Chondrocyte (in vitro differentiated cells): ENCODE measurements at places on chromosomes 16 and 17.
A peak's percentile ranks its signal among the peaks of the same experiment; 100 is the strongest.

DNA sequence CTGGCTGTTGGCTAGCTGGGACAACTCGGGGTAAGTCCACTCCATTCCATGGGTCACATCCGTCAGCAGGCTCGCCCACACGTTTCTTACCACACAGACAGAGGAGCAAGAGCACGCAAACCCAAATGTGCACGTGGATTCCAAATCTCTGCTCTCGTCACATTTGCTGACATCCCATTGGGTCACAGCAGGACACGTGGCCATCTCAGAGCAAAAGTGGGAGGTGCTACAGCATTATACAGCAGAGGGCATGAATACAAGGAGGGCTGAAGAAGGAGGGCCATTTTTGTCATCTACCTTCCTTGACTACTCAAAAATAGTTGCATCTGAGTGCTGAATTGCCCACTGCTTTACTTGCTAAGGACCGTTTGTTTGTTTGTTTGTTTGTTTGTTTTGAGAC is 84.7 kb downstream of the RBBP6 start:
- DNase-seq: no peak

GRCh38 chr17:75885431-75885830 is 7.0 kb upstream of the TRIM47 start:
- DNase-seq: no peak

- DNase-seq: no peak
Measured at GRCh38 chr17:78822552-78822951, 18.1 kb downstream of the USP36 start.

GRCh38 chr16:81006211-81006812 is 373 bp downstream of the CMC2 start:
- DNase-seq: peak; percentile 95

- DNase-seq: no peak
Measured at GRCh38 chr17:14688134-14688533, 387.3 kb downstream of the HS3ST3B1 start.

DNA sequence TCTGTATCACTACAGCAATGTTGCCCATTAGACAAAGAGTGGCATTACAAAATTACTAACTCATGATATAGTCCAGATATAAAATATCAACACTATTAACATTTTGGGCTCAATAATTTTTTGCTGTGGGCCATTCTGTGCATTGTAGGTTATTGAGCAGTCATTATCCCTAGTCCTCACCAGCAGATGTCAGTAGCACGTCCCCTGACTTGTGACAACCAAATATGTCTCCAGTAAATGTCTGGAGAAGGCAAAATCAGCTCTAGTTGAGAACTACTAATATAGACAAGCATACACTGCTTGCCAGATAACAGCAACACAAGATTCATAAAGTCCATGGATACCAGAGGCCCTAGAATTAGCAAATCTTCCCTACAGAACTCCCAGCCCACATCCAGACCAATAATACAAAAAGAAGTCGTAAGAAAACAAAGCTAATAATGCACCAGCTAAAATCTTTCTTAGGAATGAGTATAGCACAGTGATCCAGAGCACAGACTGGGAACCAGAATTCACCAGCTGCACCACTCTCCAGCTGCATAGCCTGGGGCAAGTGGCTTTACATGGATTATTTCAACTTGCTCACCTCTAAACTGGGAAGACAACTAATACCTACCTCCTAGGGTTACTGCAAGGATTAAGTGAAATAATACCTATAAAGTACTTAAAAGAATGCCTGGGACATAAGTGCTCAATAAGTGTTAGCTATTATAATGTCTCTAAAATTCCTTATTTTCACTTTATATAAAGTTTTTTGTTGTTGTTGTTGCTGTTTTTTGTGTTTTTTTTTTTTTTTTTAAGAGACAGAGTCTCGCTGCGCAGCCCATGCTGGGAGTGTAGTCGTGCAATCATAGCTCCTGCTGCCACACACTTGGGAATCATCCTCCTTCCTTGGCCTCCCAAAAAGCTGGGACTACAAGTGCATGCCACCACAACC is 23.7 kb downstream of the HELZ start:
- no peak for DNase-seq

DNA sequence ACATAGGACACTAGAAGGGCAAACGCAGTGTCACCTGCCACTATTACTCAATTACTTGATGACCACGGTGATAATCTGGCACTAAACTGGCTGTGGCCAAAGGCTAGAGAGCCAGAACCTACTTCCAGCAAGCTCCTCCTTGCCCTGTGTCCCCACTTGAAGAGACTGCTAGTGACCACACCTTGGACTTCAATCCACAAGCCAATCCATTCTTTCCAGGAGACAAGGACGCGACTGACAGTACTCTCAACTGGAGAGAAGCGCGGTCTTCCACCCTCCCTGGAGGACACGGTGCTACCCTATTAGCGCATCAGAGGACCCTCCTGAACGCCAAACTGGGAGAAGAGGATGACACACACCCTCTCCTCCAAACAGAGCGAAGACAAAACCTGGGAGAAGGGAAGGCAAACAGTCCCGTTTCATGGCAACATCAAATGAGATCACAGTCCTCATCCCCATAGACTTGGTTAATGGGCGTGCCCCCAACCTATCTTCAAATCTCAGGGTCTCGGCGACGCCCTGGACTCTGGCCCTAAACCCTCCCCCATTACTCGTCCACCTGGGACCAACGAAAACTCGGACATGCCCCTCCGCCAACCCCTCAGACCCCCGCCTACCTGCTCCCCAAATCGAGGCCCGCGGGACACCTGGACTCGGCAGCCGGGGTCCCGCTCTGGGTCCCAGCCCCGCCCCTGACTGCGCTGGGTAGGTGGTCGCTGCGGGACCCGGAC is 508 bp downstream of the FLCN start:
- peak; percentile 38 for DNase-seq

- no peak for DNase-seq
Measured at GRCh38 chr17:80169784-80170500, at the start of gene CARD14. Gene CARD14, plus strand, starts transcription at chr17:80170030. Its CDS starts 11,409 bp downstream, at chr17:80181439.

- peak; percentile 32 for DNase-seq
Measured at GRCh38 chr16:71421911-71422310, 19.9 kb downstream of the TLE7 start.

DNA sequence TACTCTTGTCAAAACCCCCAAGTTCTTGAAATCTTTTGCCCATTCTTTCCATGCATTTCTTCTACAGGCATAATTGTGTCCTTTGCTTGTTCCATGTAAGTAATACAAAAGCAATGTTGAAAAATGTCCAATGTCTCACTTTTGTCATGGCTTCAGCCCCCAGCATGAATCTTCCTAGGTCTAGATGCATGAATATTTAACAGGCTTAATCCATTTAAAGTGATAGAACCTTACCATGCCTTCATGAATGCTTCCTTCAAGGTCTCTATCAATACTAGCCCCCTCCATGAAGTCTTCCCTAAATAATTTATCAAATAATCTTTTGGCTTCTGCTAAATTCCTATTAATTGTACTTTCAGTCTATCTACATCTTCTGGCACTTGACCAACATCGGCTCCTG is 46.1 kb upstream of the ANKFY1 start:
- DNase-seq: no peak

DNA sequence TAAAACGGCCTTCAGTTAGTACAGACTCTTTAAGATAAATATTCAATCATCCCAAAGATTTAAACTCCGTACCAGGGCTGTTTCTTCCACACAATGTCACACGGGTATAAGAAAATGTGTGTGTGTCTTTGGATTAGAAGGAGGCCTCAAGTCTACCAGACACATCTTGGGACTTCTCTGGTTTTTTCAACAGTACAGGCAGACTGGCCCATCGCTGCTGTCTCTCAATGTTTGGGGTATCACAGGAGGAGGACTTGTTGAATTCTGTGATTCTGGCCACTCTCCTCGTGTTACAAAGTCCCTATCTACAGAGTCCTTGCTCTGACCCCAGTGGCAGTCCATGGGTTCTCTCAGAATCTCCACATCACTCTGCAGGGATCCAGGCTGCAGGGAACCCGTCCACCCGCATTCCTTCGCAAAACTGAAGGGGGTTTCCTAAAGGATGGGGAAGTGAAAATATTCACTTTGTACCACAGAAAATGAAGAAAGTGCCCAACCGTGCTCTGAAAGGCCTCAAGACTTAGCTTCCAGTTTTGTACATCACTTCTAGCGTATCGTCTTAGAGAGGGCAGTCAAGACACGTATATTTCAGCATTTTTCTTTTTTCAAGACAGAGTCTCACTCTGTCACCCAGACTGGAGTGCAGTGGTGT is 373.2 kb downstream of the NPIPA8 start:
- no peak for DNase-seq

DNA sequence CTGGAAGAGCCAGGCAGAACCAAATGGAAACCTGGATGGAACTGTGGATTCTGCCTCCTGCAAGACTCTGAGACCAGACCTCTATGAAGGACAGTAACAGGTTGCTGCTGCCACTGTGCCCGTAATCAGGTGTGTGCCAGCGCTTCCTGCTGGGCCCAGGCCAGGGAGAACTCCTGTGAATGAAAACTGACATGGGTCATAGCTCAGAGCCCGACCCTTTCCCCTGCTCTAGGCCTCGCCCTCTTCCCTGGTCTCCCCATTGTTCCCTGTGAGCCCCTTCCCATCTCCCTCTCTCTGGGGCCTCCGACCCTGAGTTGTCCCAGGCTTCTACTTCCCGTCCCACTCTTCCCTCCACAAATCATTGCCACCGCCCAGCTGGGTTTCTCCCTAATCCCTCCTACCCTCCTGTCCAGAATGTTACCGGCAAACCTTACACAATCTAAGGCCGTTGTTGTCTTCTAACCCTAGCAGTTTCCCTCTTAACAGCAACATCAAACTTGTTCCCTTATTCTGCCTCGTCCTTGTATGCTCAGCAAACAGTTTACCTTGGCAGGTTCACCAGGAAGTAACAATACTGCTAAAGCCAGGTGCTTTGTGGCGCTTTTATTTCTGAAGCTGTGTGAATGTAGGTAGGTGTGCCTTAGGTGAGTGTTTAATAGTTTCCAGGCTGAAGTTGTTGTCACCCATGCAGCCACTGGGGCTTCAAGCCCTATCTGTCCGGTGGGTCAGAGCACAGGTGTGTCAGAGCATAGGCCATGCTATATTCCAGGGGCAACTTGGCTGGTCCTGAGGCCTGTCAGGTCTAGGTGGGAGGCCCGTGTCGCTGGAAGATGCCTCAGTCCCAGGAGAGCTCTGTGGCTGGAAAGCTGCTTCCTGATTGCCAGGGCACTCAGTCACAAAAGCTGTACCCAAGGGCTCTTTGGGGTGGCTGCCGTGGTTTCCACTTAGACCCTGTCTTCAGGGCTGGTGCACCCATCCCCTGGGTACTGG is 32.0 kb downstream of the SMPD3 start:
- DNase-seq: peak; percentile 58

DNA sequence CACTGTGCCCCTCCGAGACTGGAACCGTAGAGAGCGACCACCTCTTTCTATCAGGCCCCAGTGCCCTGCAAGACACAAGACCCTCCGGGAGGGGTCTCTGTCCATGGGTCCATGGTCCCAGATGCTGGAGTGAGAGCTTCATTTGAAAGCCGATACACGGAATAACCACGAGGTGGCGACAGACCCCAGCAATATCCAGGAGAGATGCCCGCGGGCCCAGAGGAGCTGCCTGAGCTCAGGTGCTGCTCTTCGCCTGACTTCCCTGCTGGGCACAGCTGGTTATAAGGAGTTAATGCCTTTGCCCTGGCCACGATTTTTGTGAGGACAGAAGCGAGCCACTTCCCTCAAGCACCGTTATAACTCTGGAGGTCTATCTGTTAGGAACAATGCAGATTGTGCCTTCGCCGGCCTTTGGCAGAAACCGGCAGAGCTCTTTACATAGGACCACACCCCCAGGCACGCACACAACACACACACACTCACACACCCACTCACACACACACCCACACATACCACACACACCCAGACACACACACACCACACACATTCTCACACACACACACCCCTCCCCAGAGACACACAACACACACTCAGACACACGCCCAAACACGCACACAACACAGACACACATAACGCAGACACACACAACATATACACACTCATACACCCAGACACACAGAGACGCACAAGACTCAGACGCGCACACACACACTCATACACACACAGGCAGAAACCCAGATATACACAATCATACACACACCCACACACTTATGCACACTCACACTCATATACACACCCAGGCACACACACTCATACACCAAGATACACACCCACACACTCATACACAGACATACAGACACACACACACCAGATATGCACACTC is 436.4 kb downstream of the SOX9 start:
- peak; percentile 76 for DNase-seq

DNA sequence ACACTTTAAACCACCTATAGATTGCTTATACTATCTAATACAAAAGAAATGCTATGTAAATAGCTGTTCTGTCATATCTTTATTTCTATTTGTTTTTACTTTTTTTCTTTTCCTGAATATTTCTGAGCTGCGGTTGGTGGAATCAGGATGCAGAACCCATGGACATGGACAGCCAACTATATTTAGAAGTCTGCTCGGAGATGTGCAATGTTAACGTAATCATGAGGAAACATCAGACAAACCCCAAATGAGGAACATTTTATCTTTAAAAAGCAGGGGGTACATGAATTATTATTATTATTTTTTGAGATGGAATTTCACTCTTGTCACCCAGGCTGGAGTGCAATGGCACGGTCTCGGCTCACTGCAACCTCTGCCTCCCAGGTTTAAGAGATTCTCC is 31.4 kb upstream of the GHDC start:
- no peak for DNase-seq

- DNase-seq: no peak
Measured at GRCh38 chr16:86484240-86484639, 26.1 kb upstream of the FOXF1 start.

GRCh38 chr17:77857613-77858012 is 100.9 kb upstream of the TNRC6C start:
- no peak for DNase-seq

DNA sequence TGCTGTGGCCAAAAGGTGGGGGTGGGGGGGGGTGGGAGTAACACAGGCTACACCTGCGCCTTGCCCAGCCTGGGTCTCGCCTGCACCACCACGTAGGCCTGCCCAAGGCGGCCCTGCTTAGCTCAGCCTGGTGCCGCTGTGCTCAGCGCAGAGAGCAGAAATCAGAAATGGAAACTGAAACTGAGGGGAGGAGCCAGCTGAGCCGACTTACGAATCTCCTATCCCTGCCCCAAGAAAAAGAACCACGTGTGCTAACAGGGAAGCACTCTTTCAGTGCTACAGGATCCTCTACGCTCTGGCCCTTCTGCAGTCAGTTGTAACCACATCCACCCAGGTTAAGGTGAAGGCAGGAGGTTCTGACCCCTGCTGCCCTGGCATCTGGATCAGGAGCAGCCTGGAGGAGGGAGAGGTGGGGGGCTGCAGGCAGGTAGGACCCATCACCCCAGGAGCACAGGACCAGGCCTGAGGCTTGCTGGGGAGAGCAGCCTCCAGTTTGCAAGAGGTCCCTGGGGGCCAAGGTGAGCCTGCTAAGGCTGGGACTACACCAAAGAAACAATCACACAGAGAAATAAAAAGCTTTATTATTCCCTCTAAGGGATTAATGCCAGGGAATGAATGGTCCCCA is at the start of gene DHX58:
DHX58 (minus strand) TSS at position 163 of the 625 bp plus-strand sequence. CDS start 822 bp downstream, outside the sequence.
- DNase-seq: no peak

DNA sequence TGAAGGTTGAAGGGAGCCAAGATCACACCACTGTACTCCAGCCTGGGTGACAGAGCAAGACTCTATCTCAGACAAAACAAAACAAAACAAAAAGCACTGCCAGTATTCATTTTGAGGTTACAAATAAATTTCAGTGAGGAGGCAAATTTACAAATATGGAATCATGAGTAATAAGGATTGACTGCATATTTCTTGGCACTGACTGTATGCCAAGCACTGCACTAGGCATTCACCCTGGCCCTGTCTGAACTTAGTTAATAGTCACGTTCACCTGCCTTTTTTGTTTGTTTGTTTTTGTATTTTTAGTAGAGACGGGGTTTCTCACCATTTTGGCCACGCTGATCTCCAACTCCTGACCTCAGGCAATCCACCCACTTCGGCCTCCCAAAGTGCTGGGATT is 5.1 kb downstream of the LDAF1 start:
- DNase-seq: no peak

GRCh38 chr16:15897121-15897780 is 8.8 kb upstream of the CEP20 start:
- DNase-seq: no peak
